WERI-Rb-1 (cell line): ENCODE measurements at places on chromosomes 3 and 15.

- DNase-seq = no peak
Measured at GRCh38 chr3:194423317-194423716, 24.3 kb upstream of the GP5 start.

DNA sequence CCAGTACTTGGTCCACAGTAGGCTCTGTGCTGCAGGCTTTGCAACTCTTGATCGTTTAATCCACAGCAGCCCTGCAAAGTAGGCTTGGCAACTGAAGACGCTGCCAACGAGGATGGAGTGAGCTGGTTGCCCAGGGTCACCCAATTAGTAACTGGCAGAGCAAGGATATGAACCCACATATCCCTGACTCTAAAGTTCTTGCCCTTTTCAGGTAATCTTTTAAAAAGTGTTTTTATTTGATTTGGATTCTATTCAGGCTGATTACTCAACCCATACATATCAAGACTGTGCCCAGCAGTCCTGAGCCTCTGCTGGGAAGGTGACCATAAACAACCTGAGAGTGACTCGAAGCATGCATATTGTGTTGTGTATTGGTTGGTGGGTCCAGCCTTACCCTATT lies 50.3 kb downstream of the PSMD6 start:
- DNase-seq = no peak

DNA sequence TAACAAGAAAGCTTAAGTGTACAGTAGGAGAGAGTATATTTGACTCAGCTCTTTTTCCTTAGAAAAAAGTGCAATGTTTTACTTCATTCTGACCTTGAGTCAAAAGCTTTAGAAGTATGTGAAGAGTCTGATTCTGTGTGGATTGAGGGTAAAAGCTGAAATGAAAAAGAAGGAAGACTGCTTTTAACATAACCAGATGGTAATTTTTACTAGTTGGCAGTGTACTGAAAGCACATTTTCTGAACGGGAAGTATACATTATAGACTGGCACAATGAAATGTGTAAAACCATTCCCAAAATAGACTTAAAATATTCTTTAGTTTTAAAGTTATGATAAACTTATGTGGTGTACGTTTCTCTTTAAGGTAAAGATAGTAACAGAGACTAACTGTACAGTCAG lies 197.8 kb upstream of the ZNF717 start:
- no peak for DNase-seq

- DNase-seq = no peak
Measured at GRCh38 chr3:41716471-41716870, 245.4 kb downstream of the ULK4 start.

DNA sequence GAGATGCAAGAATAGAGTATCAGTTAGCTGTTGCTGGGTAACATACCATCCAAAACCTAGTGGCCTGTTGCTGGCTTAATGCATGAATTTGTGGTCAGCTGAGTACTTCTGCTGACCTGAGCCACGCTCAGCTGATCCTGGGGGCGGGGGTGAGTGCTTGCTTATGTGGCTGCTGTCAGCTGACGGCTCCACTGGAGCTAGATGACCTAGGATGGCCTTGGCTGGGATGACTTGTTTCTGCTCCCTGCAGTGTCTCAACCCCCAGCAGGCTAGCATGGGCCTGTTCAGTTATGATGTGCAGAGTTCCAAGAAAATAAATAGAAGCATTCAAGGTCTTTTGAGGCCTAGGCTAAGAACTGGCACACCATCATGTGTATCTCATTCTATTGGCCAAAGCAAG lies 63.9 kb downstream of the FBLN2 start:
- no peak for DNase-seq

- no peak for DNase-seq
Measured at GRCh38 chr15:99536422-99537040, 29.3 kb upstream of the MEF2A start.

GRCh38 chr15:91308855-91309254 lies 208.8 kb downstream of the SV2B start:
- DNase-seq = no peak

- no peak for DNase-seq
Measured at GRCh38 chr15:83656943-83657528, 3.1 kb downstream of the ADAMTSL3 start.

GRCh38 chr3:193938613-193939012 lies 197.3 kb upstream of the HES1 start:
- no peak for DNase-seq

- peak; percentile 15 for DNase-seq
Measured at GRCh38 chr15:79769069-79769481, 127.7 kb downstream of the MTHFS start.

GRCh38 chr3:191030491-191030890 lies 168.0 kb upstream of the GMNC start:
- DNase-seq = no peak

- DNase-seq = no peak
Measured at GRCh38 chr3:197023241-197023997, 6.2 kb downstream of the MELTF start.

DNA sequence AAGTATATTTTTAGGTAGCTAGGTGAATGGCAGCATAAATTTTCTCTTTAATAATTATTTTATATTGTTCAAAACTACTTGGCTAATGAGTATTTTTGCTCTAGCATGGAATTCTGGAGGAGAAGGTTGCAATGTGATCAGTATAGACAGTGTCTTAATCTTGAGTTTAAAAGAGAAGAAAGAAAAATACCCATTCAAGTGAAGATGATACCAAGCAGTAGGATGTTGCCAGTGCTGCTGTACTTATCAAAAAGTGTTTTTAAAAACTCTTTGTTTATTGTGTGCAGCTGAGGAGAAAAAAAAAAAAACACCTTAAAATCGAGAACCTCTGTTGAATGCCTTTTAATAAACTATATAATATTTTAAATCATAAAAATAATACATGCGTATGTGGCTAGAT lies 47.9 kb downstream of the STT3B start:
- DNase-seq = no peak

GRCh38 chr3:142274908-142275307 lies 49.5 kb upstream of the GK5 start:
- no peak for DNase-seq

- no peak for DNase-seq
Measured at GRCh38 chr3:140459462-140459861, 218.4 kb upstream of the TRIM42 start.

GRCh38 chr15:49720261-49720660 lies 99.4 kb downstream of the DTWD1 start:
- DNase-seq = no peak

DNA sequence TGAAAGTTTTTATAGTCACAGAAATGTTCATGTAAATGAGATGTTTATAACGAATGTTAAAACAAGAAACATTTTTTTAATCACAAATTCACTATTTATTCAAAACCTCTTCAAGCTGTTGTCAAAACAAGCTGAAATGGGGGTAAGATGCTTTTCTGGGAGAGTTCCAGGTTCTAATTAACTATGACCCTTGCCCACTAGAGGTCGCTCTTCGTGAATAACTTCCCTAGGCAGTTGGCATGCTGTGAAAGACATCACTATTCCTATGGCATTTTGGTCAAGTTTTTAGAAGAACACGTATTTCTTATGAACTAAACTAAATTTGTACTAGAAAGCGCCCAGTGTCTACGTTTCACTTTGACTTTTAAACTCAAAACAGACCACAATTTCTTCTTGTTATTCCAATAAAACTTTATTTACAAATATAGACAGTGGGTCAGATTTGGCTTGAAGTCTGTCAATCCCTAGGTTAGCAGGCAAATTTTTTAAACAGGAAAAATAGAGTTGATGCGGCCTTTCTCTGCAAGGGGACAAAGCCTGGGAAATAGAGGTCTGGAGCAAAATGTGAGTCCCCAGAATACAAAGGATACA lies 62.8 kb upstream of the CMTM8 start:
- peak; percentile 51 for DNase-seq

DNA sequence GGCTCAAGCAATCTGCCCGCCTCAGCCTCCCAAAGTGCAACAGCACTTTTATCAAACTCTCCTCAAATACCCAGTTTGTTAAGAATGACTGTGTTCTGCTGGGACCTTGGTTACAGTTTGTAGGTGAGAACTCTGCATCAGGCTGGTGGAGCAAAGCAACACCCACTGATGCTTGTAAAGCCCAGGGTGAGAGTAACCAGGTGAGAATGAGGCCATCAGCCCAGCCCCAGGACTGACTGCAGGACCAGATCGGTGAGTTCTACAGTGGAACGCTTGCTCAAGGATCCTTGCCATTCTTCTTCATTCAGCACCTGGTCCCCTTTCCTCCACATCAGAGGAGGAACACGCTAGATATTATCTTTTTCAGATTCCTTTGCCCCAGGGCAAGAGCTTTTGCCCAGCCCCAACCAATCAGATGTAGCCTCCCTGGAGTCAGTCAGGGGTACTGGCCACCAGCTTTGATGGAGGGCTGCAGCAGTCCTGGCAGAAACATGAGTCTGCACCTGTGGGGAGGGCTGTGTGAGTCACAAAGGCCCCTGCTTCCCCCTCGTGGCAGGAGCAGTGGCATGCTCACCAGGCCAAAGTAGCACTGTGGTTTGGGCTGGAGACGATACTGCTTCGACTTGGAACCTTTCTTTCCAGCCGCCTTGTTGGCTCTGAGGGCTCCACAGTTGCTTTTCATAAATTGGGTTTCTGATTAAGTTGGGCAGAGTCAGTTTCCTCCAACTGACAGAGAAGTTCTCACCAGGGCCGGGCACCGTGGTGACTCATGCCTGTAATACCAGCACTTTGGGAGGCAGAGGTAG lies 3.5 kb upstream of the SHISA5 start:
- peak; percentile 84 for DNase-seq

GRCh38 chr3:112061152-112061551 lies 25.0 kb upstream of the C3orf52 start:
- no peak for DNase-seq

- no peak for DNase-seq
Measured at GRCh38 chr3:190995156-190995555, 132.7 kb upstream of the GMNC start.

DNA sequence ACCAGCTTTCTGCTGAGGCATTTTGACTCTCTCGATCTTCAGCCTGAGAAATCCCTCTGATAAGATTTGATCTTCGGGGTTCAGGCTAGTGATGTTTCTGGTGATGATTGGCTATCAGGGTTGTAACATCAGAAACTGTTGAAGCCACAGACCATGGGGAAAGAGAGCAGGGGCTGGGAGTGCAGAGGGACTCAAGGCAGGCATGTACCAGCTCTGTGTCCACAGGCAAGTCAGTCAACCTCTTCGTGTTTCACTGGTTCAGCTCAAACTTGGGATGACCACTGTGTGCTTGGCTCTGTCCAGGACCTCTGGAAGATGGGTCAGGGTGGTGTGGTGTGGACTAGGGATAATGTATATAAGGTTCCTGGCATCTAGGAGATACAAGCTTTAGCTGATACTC lies 116.5 kb downstream of the EEFSEC start:
- no peak for DNase-seq

- no peak for DNase-seq
Measured at GRCh38 chr15:40623361-40623760, 29.3 kb downstream of the KNL1 start.

DNA sequence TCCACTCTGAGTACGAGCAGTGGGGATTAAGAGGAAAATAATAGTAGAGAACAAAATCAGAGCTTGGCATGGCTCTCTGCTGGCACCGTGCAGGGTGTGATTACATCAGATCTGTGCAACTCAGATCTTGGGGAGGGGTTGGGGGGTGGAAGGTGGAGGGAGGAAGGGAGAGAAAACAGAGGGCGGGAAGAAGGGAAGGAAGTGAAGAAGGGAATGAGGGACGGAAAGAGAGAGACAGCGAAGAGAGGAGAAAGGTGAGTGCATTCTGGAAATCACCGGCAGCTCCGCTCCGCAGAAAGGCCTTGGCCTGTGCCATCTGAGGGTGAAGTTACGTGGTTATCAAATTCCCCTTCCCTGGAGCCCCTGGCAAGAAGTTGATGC lies 31.0 kb upstream of the ADAMTS17 start:
- DNase-seq = no peak

GRCh38 chr15:38695249-38696108 lies 130.9 kb upstream of the RASGRP1 start:
- DNase-seq = no peak

DNA sequence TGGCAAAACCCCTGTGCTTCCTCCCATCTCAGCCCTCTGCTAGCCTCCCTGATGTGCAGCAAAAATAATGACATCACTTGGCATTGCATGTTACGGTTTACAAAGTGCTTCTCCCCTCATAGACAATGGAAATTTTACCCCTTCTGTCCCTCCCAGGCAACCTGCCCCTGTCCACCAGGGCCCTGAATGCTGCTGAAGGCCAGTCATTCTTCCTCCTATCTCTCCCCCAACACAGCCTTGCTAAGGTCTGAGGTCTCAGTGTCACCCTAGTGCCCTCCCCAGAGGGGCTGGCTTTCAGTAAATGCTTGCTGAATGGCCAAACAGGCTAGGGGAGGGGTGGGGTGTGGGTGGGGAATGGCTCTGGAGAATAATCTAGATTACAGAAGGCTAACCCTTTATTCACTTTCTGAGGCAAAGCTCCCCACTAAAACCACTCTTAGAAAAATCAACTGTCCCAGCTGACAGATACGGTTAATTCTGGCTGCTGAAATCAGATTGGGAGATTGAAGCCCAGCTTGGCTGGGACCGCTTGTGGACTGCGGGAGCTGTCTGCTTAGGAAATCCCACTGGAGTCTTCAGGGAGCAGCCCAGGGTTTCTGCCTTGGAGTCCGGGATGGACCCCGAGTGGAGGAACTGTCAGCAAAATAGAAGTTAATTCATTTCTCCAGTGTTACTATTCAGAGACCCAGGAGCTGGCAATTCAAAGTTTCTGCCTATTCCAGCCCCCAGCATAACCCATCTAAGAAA lies 22.9 kb downstream of the ANP32A start:
- peak; percentile 75 for DNase-seq

DNA sequence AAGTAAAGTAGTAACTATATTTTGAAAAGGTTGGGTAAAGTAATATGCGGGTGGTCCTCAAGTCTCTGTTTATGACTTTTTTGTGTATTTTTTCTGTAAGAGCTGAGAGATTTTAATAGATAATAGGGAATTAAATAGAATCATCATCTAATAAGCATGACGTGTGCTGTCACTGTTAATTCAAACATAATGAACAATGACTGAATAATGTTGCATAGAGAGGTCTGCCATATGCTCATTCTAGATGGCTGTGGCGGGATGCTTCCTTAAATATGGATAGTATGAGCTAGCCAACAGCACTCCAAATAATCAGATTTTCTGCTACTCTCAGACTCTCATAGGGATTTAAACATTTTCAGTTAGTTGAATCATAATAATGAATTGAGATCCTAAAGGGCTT lies 302.8 kb upstream of the RBMS3 start:
- no peak for DNase-seq

- DNase-seq = peak; percentile 90
Measured at GRCh38 chr3:53219895-53220483, 35.8 kb downstream of the TKT start.

- no peak for DNase-seq
Measured at GRCh38 chr3:8749316-8749715, 15.7 kb downstream of the CAV3 start.

- DNase-seq = no peak
Measured at GRCh38 chr15:34953851-34954250, 15.7 kb downstream of the AQR start.

DNA sequence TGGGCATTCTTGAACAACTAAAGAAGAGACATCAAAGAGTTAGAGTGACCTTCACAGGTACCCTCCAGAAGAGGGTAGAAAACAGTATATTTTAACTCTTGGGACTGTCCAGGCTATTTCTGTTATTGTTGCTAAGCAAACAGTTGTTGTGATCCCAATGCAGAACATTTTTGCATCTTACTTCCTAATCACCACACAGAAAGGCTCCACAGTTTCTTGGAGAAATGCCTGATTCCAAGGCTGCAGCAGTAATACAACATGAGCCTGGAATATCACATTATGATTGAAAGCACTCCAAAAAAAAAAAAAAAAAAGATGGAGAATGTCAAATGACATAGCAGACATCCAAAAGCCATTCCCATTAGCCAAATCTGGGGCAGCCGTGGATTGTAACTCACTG lies 195.6 kb downstream of the CTNNB1 start:
- DNase-seq = no peak

GRCh38 chr3:129317014-129317771 lies 38.5 kb downstream of the HMCES start:
- DNase-seq = no peak
